ENCODE measurements at places on chromosomes 16 and 17. TPM values are rescaled to one million over a fixed set of nuclear protein-coding genes. Genes with fewer than 3 reads are reported as not detected.

- DNase-seq, result no peak
Measured at GRCh38 chr17:51244041-51244440, 15.8 kb downstream of the MBTD1 start.

The CHST4 gene
- not detected for total RNA-seq

The CTRB2 gene
- total RNA-seq, result 18.7 TPM

DNA sequence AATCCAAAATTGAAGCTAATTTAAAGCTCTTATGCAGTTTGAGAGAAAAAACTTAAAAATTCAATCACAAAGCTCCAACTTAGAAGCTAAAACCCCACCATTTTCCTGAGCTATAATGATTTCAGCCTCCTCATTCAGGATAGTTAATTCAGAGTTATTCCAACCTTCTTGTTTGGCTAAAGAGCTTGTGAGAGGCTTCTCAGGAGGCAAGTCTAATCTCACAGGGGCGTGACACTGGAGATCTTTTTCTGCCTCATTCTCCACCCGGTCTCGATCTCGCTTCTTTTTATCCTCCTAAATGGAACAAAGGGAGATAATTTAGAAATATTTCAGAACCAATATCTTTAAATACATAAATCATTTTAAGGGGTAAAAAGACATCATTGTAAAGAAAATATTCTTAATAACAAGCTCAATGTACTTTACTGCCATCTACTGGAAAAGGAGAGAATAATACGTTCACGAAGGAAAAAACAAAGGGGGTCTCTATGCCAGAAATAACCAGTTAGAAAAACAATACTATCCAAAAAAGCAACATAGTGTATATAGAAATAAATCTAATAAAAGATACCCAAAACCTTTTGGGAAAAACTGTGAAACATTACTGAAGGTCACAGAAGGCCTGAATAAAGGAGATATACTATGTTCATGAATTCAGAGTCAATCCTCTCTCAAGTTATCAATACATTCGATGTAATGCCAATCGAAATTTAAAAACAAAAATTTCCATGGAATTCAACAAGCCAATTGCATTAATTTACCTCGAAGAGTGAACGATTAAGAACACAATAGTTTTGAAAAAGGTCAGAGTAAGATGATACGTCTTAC lies 13.9 kb downstream of the BRD7 start:
- no peak for DNase-seq
